Karpas-422 (cell line): ENCODE measurements at places on chromosomes 4 and X. TPM values are rescaled to one million over a fixed set of nuclear protein-coding genes. Genes with fewer than 3 reads are reported as not detected.

DNA sequence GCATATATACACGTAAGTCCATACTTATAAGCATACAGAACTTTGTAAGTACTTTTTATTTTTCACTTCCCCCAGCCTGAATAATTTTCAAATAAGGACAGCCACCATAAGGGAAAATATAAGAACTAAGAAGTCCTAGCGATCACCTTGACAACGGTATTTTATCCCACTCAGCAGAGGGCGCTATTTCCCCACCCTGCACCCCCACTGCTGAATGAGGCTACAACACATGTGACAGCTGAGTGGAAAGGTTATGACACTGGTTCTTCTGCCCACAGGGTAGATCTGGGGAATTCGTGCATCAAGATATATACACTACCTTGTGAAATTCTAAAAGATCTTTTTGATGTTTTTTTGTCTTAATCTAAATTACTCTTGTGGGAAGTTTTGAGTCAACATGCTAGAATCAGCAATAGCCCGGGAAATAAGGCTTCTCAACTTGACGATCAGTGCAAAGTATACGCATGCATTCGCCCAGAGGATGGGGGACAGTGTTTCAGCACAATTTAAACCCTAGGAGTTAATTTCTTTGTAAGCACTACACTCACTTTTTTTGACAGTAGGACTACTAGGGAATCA is 151.5 kb downstream of the CORIN start:
- no peaks in the 10 kb centered on the region for H3K36me3 ChIP-seq
- H3K4me1 ChIP-seq = no peaks in the 10 kb centered on the region
- DNase-seq = peak; percentile 84
- no peaks in the 10 kb centered on the region for H3K27me3 ChIP-seq

GRCh38 chr4:150970685-150971151 is 44.4 kb downstream of the LRBA start:
- H3K4me3 ChIP-seq = no peak overlapping the region
- no peaks in the 10 kb centered on the region for H3K36me3 ChIP-seq
- peaks cover 35% of the 10 kb centered on the region for H3K4me1 ChIP-seq
- DNase-seq = no peak
- no peak overlapping the region for H3K27ac ChIP-seq

GRCh38 chrX:31845003-31845402 is 773.2 kb upstream of the FTHL17 start:
- no peak overlapping the region for H3K4me3 ChIP-seq
- no peaks in the 10 kb centered on the region for H3K4me1 ChIP-seq
- H3K27ac ChIP-seq = no peak overlapping the region
- no peak for DNase-seq

DNA sequence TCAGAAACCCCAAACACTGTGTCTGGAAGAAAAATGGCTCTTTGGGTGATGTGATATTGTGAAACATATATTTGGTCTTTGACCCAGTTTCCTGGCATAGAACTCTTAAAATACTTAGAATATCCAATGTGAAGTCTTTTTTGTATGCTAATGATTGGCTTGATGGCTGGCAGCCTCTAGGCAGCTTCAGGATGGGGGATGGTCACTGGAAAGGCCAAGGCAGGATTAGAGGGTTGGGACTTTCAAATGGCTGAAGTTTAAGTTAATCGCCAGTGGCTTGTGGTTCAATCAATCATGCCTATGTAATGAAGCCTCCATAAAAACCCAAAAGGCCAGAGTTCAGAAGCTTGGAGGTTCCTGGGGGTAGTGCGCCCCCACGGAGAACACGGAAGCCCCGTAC is 33.5 kb upstream of the ESX1 start:
- no peak overlapping the region for H3K4me3 ChIP-seq
- no peak for DNase-seq
- H3K27ac ChIP-seq = no peak overlapping the region
- no peaks in the 10 kb centered on the region for H3K4me1 ChIP-seq
- no peaks in the 10 kb centered on the region for H3K27me3 ChIP-seq

DNA sequence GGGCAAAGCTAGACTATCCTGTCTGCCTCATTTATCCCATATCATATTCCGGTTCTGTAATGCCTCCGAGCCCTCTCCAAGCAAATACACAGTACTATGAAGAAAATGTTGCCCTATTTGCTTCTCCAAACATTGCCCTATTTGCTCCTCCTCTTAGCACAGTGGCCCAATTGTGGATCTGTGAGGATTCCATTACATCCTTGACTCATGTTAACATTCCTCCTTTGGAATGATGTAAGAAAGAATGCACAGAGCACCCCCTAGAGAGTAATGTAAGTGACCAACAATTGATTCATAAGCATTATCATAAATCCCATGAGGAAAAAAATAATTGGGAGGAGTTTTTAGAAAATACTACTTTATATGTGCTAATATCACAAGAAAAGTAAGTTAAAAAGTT is 11.3 kb upstream of the BTC start:
- H3K4me1 ChIP-seq = no peaks in the 10 kb centered on the region
- peak; percentile 4 for DNase-seq
- no peak overlapping the region for H3K27ac ChIP-seq
- no peaks in the 10 kb centered on the region for H3K27me3 ChIP-seq
- no peaks in the 10 kb centered on the region for H3K36me3 ChIP-seq

- DNase-seq = no peak
- no peaks in the 10 kb centered on the region for H3K36me3 ChIP-seq
- H3K27me3 ChIP-seq = no peaks in the 10 kb centered on the region
- H3K4me3 ChIP-seq = no peak overlapping the region
- H3K4me1 ChIP-seq = peaks cover 10% of the 10 kb centered on the region
Observed at GRCh38 chrX:148470324-148470723, 30.1 kb upstream of the AFF2 start.

- no peaks in the 10 kb centered on the region for H3K4me1 ChIP-seq
- H3K36me3 ChIP-seq = no peaks in the 10 kb centered on the region
- no peak for DNase-seq
- no peaks in the 10 kb centered on the region for H3K27me3 ChIP-seq
Observed at GRCh38 chr4:81352446-81352835, 119.3 kb downstream of the RASGEF1B start.

DNA sequence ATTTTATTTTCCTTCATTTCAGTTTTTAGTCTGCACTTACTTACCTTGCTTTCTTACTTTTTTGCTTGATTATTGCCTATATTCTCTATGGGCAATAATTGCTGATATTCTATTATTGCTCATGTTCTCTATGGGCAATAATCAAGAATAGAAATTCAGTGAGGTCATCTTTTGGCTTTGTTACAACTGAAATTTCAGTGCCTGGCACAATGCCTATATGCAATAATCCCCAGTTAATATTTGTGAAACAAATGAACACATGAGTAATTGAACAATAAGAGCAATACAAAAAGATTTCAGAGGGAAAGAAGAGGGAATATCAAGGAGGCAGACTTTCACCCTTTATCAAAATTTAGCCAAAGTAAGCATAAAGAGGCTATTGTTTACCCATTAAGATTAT is 48.6 kb upstream of the ARSJ start:
- H3K36me3 ChIP-seq = no peaks in the 10 kb centered on the region
- no peak overlapping the region for H3K27ac ChIP-seq
- no peak overlapping the region for H3K4me3 ChIP-seq
- DNase-seq = no peak
- H3K4me1 ChIP-seq = peaks cover 3% of the 10 kb centered on the region; the same call in 1 of the 2 replicates
- H3K27me3 ChIP-seq = no peaks in the 10 kb centered on the region

- H3K27me3 ChIP-seq = no peaks in the 10 kb centered on the region
- H3K36me3 ChIP-seq = no peaks in the 10 kb centered on the region
- no peak overlapping the region for H3K4me3 ChIP-seq
- DNase-seq = no peak
- H3K4me1 ChIP-seq = no peaks in the 10 kb centered on the region
Observed at GRCh38 chr4:174873931-174874330, 44.2 kb upstream of the ADAM29 start.

DNA sequence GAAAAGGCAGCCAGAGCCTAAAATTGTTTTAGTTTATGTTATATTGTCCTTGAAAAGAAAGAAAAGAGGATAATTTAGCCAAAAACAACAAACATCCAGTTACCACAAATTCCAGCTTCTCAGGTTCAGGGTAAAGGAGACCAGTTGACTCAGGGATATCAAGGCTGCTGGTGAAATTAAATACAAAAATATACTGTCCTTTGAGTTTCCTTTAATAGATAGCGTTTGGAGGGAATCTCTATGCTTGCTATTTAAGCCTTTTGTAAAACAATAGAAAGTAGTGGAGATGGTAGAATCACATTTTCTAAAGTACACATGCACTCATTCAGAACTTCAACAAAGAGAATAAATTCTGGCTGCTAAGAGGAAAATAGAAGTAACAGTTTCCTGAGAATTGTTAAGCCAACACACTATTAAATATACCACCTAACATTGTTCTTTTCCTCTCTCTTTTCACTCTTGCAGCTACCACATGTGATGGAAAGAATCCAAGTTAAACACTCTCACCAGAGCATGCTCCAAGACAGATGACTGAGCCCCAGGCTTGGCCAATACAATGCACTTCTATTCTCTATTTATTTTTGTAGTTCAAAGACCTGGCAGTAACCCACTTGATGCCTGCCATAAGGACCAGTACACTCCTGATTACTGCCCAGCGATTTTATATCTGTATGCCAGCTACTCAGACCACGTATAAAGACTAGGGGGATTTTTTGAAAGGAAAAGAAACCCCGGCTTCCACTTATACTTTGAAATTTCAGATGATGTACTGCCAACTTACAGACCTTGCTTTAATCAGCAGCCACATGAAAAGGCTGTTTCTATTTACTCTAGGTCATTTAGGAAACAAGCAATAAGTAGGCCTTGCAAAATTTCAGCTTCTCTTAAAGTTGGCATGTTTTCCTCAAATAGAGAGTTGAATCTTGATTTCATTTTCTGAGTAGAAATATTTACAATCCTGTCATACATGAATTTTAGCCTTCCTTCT is 756.9 kb downstream of the FAT4 start:
- H3K4me1 ChIP-seq = no peaks in the 10 kb centered on the region
- H3K4me3 ChIP-seq = no peak overlapping the region
- H3K27me3 ChIP-seq = no peaks in the 10 kb centered on the region
- H3K36me3 ChIP-seq = no peaks in the 10 kb centered on the region
- DNase-seq = no peak
- H3K27ac ChIP-seq = no peak overlapping the region

GRCh38 chrX:16212436-16212835 is 45.2 kb downstream of the MAGEB17 start:
- H3K27me3 ChIP-seq = no peaks in the 10 kb centered on the region
- no peak overlapping the region for H3K27ac ChIP-seq
- H3K4me1 ChIP-seq = no peaks in the 10 kb centered on the region
- no peak overlapping the region for H3K4me3 ChIP-seq
- DNase-seq = peak; percentile 59
- no peaks in the 10 kb centered on the region for H3K36me3 ChIP-seq

DNA sequence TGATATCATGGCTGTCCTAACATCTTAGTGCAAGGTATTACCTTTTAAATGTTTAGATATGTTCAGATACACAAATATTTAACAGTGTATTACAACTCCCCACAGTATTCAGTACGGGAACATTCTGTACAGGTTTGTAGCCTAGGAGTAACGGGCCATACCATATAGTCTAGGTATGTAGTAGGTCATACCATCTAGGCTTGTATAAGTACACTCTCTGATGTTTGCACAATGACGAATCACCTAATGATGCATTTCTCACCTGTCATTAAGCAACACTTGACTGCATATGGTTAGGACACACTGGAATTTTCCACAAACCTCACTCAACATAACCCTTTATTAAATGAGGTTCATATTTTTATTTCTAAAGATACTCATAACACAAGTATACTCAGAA is 67.7 kb downstream of the THOC2 start:
- H3K27ac ChIP-seq = no peak overlapping the region
- H3K4me1 ChIP-seq = no peaks in the 10 kb centered on the region
- H3K36me3 ChIP-seq = peaks cover 36% of the 10 kb centered on the region; the same call in 1 of the 2 replicates
- H3K27me3 ChIP-seq = no peaks in the 10 kb centered on the region
- no peak for DNase-seq

DNA sequence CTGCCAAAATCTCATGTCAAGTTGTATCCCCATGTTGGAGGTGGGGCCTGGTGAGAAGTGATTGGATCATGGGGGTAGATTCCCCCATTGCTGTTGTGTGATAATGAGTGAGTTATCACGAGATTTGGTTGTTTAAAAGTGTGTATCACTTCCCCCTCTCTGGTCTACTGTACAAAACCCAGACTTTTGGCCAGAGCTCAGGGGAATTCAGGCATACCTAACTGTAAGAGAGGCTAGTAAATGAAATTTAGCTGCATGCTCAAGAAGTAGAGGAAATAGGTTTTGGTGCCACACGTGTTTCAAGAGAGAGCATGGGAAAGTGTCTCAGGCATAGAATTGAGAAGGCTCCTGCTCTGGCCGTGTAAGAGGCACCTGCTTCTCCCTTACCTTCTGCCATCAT is 190.5 kb upstream of the GALNTL6 start:
- H3K27ac ChIP-seq = no peak overlapping the region
- H3K36me3 ChIP-seq = no peaks in the 10 kb centered on the region
- no peaks in the 10 kb centered on the region for H3K27me3 ChIP-seq

GRCh38 chr4:147741190-147741788 is 9.4 kb downstream of the ARHGAP10 start:
- H3K4me3 ChIP-seq = no peak overlapping the region
- no peaks in the 10 kb centered on the region for H3K36me3 ChIP-seq
- no peak for DNase-seq
- no peaks in the 10 kb centered on the region for H3K27me3 ChIP-seq
- no peak overlapping the region for H3K27ac ChIP-seq
- no peaks in the 10 kb centered on the region for H3K4me1 ChIP-seq

DNA sequence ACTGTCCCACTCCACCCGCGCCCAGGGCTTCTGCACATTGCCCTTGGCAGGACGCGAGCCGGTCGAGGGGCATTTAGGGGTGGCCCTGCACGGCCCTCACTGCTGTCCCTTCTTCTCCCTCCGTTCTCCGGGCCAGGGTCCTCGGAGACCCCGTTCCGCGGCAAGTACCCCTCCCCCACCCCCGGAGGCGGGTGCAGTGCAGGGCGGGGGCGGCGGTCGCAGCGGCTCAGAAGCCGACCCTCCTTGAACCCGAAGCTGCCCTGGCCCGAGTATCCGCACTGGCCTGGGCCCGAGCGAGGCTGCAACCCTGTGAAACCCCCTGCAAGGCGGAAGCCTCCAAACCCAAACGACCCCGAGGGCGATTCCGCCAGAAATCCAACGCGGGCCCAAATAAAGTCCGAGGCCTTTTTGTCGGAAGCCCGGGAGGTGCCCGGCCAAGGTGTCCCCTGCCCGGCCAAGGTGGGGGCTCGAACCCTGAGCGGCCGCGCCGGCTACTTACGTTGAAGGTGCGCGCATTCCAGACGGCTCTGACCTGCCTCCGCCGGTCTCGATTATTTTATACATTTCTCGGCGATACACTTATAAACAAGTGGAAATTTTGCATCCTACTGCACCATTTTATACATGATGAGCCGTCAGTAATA is 53.1 kb upstream of the TMEM33 start:
- no peak overlapping the region for H3K4me3 ChIP-seq
- H3K36me3 ChIP-seq = no peaks in the 10 kb centered on the region
- no peak overlapping the region for H3K27ac ChIP-seq
- H3K4me1 ChIP-seq = no peaks in the 10 kb centered on the region
- H3K27me3 ChIP-seq = no peaks in the 10 kb centered on the region

The SORBS2 gene
- total RNA-seq = not detected in 2 replicates

The GPRIN3 gene
- total RNA-seq = 0.40 and 0.63 TPM in 2 replicates

The SCD5 gene
- total RNA-seq = 14.0 and 14.9 TPM in 2 replicates

The MAMLD1 gene
- total RNA-seq = 22.9 and 37.8 TPM in 2 replicates

The TCP11X2 gene
- not detected in 2 replicates for total RNA-seq
